Stimulated activated CD8-positive, alpha-beta memory T cell treated with anti-CD3 and anti-CD28 coated beads, Interleukin-2, amount 100 ng/mL, for 48 hours (primary cell): ENCODE measurements at places on chromosomes 3 and 15.

- DNase-seq: no peak
These were observed 18.4 kb downstream of the EMC4 start for GRCh38 chr15:34243226-34243625.

DNA sequence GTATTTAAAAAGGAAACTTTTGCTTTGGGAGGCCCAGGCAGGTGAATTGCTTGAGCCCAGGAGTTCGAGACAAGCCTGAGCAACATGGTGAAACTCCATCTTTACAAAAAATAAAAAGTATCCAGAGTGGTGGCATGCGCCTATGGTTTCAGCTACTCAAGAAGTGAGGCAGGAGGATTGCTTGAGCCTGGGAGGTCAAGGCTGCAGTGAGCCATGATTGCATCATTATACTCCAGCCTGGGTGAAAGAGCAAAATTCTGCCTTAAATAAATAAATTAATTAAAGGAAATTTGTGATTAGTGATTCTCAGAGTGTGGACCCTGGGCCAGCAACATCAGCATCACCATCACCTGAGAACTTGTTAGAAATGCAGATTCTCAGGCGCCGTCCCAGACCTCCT lies 9.9 kb upstream of the COMMD4 start:
- DNase-seq: no peak

- no peak for DNase-seq
These were observed 155.9 kb downstream of the PEX5L start for GRCh38 chr3:179880868-179881267.

- no peak for DNase-seq
These were observed 316.3 kb upstream of the STAC start for GRCh38 chr3:36063992-36064391.

DNA sequence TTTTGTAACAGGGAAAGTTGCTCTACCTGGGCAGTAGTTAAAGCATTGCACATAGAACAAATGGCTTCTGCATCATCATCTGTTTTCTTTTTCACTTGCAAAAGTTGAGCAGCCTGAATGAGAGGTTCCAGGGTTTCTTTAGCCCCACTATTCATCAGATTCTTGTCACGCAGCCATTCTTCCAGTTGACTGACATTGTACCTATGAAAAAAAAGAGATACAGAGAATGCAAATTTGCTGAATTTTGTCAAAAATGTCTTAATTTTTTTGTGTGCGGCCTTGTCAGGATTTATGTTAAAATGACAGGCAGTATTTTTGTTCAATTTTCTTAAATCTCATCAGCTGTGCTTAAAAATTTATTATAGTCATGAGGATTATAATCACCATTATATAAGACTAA lies 21.4 kb upstream of the MYO5C start:
- no peak for DNase-seq
